RCC 7860 (cell line): ENCODE measurements at places on chromosomes 16 and 17.
A peak's percentile ranks its signal among the peaks of the same experiment; 100 is the strongest.

GRCh38 chr17:75404223-75404730 lies 1.2 kb downstream of the GRB2 start:
- peak; percentile 64 for DNase-seq

DNA sequence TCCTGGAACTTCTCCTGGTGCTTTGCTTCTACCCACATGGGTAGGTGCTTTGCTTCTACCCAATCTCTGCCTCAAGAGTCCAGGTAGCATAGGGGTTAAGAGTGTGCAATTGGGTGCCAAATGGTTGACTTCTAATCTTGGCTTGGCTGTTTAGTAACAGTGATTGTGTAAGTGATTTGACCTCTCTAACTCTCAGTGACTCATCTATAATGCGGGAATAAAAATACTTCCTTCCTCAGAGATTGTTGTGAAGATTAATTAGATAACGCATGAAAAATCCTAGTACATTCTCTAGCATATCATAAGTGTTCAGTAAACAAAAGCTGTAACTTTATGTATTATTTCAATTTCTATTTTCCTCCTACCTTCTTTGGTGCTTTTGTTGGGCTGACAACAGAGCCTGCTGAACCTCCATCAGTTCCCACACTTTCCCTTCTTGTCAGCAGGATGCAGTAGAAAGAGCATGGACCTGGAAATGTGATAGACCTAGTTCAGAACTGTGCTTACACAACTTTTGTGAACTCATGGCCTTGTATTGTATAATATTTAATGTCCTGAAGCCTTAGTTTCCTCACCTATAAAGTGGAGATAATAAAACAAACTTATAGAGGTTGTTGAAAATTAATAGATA lies 72.9 kb upstream of the SMIM36 start:
- no peak for DNase-seq

DNA sequence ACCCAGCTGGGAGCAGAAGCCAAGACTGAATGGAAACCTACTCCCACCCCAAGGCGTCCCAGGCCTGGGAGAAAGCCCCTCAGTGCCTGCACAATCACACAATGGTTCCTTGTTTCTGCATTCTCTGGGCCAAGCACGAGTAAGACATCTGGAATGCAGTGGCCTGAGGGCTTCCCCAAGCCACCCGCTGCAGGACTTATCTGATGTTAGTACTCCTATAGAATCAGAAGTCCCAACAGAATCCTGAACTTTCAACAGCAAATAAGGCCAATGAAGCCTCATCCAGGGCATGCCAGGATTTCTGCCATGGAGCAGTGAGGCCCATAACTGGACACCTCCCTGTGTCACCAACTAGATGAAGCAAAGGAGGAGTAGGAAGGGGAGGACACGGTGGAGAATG lies 28.6 kb downstream of the MYO18A start:
- peak; percentile 53 for DNase-seq

GRCh38 chr16:82700541-82701235 lies 73.9 kb downstream of the CDH13 start:
- no peak for DNase-seq
